ENCODE measurements at places on chromosomes 4 and X. TPM values are rescaled to one million over a fixed set of nuclear protein-coding genes. Genes with fewer than 3 reads are reported as not detected.

The GPRASP2 gene
- total RNA-seq = 24.6 TPM

The GUCY1A1 gene
- total RNA-seq = 23.4 TPM

The VCX3A gene
- not detected for total RNA-seq

The RAB39B gene
- 3.0 TPM for total RNA-seq

The CDKL5 gene
- 5.0 TPM for total RNA-seq

The PHOX2B gene
- not detected for total RNA-seq

The GAGE12J gene
- not detected for total RNA-seq

The PLS3 gene
- total RNA-seq = 223 TPM

DNA sequence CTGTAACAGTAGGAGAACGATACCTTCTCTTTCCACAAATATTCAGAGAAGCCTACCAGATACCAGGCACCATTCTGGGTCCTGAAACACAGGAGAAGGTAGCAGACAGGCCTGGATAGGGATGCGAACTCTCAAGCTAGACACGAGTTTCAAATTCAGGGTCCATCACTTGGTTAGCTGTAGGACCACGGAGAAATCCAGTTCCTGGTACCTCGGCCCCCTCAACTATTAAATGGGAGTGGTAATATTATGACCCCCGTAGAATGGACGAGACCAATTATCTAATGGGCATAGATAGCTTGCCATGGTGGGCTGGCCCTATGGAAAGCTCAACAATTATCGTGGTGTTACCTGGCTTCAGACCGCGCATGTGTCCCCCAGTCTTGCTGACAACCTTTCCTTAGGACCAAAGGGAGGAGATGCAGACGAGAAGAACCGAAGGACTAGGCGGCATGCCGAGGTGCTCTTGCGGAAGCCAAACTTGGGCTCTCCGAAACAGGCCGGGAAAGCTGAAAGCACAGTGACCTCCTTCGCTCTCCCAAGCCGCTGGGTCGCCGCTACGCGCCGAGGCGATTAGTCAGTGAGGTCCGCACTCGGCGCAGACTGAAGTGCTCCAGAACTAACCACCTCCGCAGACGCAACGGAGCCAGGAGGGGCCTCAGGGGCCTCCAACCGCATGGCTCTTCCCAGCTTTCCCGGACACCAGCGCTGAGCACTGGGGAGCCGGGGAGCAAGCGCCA, 19.6 kb downstream of the NKX3-2 start:
- no peak for DNase-seq

- DNase-seq = peak; percentile 41
These were observed 37.2 kb downstream of the ATP2B3 start for GRCh38 chrX:153554519-153555167.

- no peak for DNase-seq
These were observed 181.9 kb downstream of the CEP135 start for GRCh38 chr4:56130606-56131155.

DNA sequence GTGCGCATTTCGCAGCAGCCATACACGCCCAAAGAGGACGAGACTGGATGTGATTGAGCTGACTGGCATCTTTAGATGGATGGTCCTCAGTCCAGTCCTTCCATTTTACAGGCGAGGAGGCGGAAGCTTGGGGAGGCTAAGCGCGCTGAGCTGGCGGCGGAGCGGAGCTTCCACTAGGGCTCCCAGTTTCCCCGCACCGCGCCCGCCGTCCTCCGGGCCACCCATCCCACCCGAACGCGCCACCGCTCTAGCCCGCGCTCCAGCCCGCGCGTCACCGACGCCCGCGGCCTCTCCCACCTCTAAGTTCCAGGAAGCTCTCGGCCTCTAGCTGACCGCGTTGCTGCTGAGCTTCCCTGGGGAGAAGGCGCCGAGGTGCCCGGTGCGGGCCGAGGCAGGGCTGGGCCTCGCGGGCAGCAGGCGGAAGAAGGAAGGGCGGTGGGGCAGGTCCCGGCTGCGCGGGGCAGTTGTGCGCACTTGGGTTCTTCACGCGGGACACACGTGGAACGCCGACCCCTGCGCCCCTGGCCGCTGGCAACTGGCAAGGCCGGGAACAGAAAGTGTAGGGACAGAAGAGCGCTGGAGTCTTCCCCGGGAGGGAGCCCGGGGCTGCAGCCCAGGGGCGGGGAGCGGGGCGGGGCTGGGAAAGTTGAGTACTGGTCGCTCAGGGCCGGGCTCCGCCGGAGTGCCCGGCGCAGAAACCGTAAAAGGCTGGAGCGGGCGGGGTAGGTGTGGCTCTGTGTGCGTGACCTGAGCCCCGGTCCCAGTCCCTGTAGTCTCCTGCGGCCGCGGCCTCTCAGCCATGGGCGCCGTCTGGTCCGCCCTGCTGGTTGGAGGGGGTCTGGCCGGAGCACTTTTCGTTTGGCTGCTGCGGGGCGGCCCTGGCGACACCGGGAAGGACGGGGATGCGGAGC, at the start of gene STBD1:
STBD1 (plus strand) TSS at position 763 of the 911 bp plus-strand sequence; CDS start at position 800, 37 bp downstream.
- peak; percentile 74 for DNase-seq

DNA sequence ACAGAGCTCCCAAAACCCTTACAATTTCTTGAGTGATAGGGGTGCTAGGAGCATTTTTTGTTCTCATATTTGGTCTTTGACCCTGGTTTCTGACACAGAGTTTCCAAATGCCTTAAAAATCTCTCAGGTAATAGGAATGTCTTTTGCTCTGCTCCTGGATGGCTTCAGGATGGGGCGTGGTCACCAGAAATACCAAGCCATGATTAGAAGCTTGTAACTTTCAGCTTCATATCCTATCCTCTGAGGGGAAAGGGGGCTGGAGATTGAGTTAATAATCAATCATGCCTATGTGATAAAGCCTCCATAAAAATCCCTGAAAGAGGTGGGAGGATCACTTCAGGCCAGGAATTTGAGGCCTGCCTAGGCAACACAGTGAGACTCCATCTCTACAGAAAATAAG, 34.6 kb upstream of the IL9R start:
- no peak for DNase-seq

DNA sequence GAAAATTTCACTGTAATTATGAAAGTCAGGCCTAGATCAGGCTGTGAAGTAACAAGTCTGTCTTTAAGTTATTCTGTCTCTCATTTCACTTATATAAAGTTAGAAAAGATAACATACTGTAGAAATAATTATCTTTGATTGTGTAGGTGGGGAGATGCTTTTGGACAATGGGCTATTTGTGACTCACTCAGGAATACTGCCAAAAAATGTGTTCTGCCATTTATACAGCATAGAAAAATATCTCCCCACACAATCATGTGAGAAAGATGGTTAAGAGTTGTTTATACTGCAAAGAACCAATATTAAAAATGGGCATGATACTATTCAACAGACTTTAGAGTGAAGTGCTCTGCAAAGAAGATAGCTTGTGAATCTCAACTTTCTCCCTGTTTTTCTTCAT, 95.0 kb upstream of the GABRA2 start:
- no peak for DNase-seq

DNA sequence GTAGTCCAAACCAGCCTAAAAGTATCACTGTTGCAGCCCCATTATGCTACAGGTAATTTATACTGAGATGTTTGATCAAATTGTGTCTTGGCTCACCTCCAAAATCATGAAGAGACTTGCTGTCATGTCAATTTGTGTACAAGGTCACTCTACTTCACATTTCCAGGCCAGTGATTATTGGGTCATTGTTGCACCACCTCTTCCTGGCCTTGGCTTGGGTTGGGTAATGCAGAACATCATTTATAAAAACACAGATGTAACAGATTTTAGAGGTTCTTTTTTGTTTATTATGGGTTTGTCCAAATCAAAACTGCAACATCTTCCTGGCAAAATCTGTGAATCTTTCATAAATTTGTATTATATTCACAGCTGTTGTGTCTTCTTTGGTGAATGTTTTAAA, 459.5 kb downstream of the ANKRD50 start:
- DNase-seq = no peak

DNA sequence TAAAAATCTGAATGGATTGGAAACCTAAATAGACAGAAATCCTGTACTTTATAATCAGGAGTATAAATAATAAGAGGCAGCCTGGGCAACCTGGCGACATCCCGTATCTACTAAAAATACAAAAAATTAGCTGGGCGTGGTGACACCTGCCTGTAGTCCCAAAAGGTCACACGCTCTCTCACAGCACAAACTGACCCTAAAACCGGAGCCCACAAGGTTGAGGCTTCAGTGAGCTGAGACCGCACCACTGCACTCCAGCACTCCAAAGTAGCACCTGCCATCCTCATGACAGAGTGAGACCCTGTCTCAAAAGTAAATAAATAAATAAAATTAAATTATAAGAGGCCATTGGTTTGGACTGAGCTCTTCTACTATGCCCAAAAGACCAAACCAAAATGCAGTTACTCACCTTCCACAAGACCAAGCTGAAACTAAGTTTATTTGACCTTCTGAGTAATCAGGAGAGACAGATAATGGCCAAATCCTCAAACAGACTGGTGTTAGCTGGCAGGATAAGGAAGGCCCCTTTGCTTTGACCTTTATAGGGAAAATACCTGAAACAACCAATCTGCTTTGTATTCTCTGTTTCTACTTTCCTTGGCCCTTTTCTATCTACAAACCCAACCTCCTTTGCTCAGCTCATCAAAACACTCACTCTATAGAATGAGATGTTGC, 3.2 kb upstream of the GRSF1 start:
- no peak for DNase-seq

DNA sequence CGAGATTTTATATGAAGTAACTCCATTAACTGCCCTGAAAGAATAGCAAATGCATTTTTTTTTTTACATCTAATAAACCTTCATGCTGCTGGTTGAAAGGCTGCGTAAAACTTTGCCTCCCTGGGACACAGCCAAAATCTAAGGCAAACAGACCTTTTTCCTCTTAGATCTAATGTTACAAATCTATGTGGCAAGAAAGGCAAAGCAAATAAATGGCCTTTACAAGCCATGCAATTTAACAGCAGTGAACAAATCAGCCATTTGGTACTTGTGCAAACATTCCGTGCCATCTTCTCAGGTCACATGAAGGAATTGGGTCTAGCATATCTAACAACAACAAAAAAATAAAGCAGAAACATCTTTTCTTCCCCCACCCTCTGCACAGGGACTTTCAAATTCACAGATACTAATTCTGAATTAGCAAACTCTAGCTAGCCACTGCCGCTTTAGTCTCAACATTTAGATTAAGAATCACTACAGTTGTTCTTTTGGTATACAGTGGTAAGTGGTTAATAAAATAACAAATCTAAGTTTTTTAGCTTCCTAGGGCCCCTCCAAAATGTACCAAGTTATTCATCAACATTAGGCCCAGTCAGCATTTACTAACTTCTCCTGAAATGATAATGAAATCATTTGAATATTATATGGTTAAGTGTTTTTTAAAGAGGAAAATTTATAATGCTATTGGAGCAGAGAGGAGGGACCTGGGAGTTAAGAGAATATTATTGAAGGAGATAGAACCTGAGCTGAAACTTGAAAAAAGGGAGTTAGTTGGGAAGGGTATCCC, 593.8 kb downstream of the SMARCA1 start:
- DNase-seq = no peak

GRCh38 chr4:154277172-154277571, 214.4 kb downstream of the DCHS2 start:
- DNase-seq = peak; percentile 36

DNA sequence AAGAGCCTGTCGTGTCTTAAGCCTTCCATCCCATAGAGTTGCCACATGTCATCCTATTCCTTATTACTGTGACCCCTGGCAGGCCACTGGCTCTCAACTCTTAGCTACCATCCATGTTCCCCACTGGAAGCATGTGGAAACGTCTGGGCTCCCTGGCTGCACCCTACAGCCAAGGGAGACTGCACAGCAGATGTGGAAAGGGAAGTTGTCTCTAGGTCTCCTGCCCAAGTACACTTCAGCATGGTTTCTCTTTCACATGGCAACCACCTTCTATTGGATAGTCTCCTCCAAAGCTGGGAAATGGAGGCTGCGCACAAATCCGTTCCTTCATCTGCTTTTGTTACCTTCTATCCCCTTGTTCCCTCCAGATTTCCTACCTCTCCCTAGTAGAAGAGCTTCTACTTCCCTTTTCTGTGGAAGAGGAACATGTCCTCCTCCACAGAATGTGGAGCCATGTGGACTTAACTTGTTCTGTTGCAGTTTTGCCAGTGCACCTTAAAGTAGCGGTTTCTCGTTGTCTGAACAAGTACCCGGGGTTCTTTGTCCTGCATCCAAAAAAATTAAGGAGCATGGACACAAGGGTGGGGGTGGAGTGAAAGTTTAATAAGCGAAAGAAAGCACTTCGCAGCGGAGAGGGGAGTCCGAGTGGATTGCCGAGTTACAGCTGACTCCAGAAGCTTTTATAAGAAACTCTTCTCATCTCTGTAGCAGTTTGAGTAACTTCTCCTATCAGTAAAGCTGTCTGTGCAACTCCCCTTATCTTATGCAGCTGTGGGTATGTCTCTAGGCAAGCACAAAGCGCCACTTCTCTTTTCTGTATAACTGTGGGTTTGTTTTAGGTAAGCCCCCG, 52.5 kb downstream of the HMGB2 start:
- DNase-seq = no peak

GRCh38 chrX:12751887-12752286, 39.3 kb upstream of the PRPS2 start:
- no peak for DNase-seq

- DNase-seq = no peak
These were observed 13.2 kb upstream of the GAGE10 start for GRCh38 chrX:49290215-49290614.

GRCh38 chrX:141989815-141990214, 86.1 kb downstream of the MAGEC1 start:
- DNase-seq = peak; percentile 52

- DNase-seq = no peak
These were observed 124.9 kb downstream of the STAG2 start for GRCh38 chrX:124086411-124086810.

GRCh38 chrX:119237562-119237942, 1.5 kb downstream of the PGRMC1 start:
- DNase-seq = no peak

DNA sequence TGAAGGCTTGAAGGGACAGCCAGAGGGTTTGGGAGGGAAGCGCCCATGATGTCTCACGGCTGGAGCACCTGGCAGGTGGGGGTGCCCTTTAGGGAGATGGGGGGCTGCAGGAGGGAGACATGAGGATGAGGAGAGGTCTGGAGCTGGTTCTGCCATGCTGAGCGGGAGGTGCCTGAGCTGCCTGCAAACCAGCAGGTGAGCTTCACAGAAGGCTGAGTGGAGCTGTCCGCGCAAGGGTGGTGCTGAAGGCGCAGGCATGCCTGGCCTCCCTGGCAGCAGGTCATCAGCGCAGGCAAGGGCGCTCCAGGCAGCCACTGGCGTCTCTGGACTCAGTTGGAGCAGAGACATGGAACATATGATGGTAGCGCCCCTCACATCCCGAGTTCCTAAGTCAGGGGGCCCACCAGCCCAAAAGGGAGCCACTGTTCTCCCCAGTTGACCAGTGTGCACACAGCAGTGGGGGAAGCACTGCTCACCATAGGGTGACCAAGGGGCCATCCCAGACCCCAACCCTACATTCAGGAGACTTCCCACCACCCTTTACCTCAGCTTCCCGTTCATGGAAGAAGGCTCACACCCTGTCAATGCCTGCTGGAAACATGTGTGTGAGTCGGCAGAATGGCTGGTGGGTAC, 25.8 kb downstream of the ADRA2C start:
- DNase-seq = peak; percentile 30

DNA sequence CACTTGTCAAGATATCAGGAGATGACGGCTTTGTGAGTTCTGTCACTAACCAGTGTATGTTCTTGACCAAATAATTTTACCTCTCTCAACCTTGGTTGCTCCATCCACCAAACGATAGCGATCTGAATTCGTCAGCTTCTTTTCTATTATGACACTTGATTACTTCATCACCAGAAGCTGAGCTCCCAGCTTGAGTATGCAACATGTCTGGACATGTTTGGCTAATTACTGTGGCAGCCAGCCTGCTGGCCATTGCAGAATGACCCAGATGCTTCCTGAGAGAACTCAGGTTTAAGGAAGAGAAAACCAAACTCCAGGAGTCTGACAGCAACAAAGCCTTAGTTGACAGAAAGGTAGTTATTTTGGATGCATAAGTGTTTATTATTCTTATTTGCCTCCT, 46.4 kb upstream of the PARM1 start:
- peak; percentile 55 for DNase-seq

Measured in fibroblast of lung (primary cell).